ENCODE measurements at places on chromosomes 1 and 21.

GRCh38 chr21:36914244-36915013 lies 52.0 kb downstream of the HLCS start:
- DNase-seq = no peak

- DNase-seq = no peak
Observed at GRCh38 chr1:234564035-234565029, 45.6 kb downstream of the IRF2BP2 start.

- no peak for DNase-seq
Observed at GRCh38 chr1:58754073-58754613, 29.7 kb downstream of the JUN start.

GRCh38 chr1:145995148-145995881 lies 1.1 kb downstream of the TXNIP start:
- no peak for DNase-seq

DNA sequence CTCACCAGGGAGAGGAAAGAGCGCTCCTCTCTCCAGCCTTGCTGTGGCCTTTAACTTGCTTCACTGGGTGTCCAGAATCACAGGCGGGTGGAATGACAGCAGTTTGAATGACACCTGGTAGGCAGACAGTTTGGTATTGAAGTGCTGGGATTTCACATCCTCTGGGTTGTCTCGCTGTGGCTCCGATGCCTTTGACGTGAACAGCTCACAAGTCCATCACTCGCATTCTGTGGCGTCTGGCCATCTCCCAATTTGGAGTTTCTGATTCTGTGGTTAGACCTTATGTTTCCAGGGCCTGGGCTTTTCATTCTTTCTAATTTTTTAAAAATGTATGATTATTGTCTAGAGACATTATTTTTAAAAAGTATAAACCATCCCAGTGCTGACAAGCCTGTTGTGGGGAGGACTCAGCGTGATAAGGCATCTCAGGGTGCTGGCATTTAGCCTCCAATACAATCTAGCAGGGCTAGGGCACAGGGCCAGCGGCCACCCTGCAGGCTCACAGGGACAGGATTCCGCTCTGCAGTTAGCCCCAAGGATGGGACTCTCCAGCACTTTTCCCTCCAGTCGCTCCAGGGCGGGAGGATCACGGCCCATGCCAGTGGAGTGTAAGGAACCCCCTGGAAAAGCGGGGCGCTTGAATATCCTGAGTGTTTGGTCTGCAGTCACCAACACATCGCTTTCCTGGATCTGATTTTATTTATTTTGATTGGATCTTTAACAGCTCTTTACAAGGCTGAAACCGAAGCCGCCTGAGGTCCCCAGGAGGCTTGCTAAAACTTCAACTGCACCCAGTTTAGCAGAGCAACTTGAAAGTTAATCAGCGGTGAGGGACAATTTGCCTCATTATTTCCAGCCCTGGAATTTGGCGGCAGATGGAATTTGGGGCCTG lies 178.3 kb downstream of the TRABD2B start:
- DNase-seq = no peak

- no peak for DNase-seq
Observed at GRCh38 chr1:38700077-38700470, 159.5 kb downstream of the RRAGC start.

GRCh38 chr1:227895828-227896685 lies 51.7 kb downstream of the WNT9A start:
- no peak for DNase-seq

- DNase-seq = no peak
Observed at GRCh38 chr1:47780469-47780995, 216.7 kb downstream of the TRABD2B start.

- no peak for DNase-seq
Observed at GRCh38 chr1:234735916-234736315, 125.9 kb upstream of the IRF2BP2 start.

DNA sequence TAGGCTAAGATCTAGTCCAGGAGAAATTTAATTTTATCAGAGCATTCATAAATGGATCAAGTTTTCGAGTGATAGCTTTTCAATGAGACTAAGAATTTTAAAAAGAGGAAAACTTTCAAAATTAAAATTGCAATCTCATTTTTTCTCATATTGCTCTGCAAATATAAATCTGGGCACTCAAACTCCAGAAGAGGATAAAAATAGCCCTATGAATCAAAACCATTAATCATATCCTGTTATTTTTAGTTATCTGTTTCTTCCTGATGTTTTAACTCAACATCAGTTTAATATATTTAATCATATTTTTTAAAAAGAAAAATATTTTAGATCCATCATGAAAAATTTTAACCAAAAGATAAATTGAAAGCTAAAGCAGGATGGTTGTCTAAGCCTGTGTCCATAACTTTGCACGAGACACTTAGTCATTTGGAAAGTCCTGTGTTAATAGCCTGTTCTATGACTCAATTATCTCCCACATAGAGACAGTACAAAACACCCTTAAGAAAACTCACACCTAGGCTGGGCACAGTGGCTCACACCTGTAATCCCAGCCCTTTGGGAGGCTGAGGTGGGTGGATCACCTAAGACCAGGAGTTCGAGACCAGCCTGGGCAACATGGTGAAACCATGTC lies 17.1 kb upstream of the PRRC2C start:
- DNase-seq = no peak

GRCh38 chr1:159444511-159444910 lies 5.0 kb downstream of the OR10J1 start:
- DNase-seq = no peak

DNA sequence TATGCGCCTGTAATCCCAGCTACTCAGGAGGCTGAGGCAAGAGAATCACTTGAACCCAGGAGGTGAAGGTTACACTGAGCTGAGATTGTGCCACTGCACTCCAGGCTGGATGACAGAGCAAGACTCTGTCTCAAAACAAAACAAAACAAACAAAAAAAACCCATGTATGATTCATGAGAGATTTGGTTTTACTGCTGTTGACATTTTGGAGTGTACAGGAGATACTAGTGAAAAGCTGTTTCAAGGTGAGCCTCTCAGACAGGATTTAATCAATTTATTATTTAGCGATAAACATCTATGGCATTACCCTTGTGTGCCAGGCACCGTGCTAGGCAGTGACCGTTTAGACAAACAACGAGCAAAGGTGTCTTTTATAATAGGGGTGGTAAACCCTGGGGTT lies 16.5 kb downstream of the LHX4 start:
- no peak for DNase-seq

GRCh38 chr1:209607102-209607794 lies 23.7 kb downstream of the CAMK1G start:
- DNase-seq = no peak

GRCh38 chr1:223824712-223825111 lies 21.0 kb downstream of the TP53BP2 start:
- DNase-seq = no peak

DNA sequence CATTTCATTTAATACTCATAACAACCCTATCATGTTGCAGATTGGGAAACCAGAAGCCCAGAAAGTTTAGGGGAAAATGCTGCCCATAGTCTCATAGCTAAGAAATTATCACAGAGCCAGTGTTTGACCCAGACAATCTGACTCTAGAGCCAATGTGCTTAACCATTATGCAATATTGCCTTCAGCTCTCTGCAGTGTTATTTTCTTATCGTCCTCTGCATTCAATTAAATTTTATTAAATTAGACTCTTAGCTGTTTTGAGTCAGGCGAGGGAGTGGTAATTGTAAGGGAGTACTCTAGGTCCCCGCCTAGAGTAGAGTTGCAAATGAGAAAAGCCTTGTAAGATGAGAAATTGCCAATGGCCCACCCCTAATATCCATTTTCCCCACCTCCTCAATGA lies 191.1 kb downstream of the TTLL7 start:
- DNase-seq = no peak

- DNase-seq = no peak
Observed at GRCh38 chr1:206892351-206892984, 4.8 kb upstream of the IL24 start.

DNA sequence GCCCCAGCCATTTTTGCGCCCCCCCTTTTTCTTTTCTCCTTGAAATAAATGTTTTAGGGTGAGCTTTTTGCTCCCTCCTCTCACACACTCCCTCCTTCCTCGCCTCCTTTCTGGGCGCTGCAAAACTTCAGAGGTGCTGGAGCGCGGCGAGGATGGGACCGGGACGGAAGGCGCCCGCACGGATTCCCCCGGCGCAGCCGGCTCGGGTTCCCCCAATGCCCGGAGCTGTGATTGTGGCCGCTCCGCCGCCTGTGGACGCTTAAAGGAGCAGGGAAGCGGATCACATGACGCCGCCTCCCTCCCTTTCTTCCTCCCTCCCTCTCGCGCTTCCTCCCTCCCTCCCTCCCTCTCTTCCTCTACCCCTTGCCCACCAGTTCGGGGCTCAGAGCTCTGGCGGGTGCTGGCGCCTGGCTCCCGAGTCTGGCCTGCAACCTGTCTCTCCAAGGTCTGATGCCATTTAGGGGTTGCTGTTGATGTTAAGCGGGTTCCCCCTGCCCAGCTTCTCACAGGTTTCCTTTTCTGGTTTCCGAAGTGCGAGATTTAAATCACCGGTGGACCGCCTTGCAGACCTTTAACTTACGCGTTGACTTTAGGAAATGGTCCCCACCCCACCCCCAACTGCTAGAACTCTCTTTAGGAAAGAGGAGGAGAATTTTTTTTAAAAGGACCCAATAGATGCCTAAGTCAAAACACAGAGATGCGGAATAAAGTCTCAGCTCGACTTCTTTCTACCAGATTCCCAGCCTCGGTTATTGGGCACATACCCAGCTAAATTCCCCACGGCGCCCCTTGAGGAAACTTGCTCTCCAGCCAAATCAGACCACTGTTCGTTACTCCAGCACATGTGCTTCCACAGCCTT lies at the start of gene WLS:
Gene WLS (minus strand): TSS at position 235 of the 860 bp plus-strand sequence. CDS start 224 bp downstream, at position 11.
- peak; percentile 59 for DNase-seq

DNA sequence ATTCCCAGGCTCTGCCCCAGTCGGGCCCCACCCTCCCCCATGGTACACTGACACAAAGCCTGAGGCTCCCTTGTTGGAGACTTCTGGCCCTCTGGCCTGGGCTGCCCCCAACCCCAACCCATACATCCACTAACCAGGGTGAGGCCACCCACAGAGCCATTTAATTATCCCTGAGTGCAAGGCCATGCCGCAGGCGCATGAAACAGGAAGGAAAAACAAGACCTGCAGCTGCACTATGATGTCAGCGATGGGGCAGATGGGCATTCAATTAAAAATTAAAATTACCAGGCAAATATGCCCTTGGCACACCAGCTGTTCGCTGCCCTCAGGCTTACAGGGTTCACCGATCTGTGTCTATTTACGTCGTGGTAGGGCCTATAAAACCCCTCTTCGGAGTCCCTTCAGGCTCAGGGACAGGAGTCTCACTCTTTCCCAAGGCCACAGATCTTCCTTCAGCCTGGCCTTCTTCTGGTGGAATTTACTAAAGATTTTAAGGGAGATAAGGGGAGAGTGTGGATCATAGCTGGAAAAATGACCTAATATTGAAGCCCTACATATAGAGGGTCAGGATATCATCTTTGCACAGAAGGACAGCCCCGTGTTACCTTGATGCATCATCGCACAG lies 29.6 kb upstream of the RGS16 start:
- DNase-seq = peak; percentile 73

DNA sequence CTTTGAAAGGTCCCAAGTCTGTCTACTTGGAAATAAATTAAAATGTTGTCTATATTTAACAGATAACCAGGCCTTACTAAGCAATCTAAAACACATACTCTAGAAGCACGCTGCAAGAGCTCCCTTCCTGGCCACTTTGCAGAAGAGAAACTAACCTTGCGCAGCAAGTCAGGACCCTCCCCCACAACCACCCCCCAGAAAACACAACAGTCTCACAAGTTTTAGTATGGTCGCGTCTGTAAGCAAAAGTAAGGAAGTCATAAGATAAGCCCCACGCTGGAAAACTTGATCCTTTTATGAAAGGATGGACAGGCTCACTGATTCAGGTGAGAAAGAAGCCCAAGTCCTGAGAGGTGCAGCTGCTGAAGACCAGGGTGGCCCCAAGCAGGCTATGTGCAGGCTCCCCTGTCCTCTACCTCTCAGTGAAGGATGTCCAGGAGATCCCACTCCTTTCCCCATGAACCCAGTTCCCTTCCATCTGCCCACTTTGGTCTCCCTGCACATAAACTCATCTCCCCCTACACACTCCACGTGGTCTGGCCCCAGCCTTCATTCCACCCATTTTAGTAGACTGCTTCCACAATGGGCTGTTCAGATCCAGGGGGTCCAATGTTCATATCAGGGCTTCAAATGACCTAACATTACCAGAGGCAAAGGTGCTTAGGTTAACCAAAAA lies 23.8 kb downstream of the HIVEP3 start:
- DNase-seq = no peak

GRCh38 chr1:40399984-40400704 lies 26.6 kb downstream of the SMAP2 start:
- DNase-seq = no peak

- no peak for DNase-seq
Observed at GRCh38 chr1:41656068-41656467, 171.6 kb upstream of the EDN2 start.

- DNase-seq = no peak
Observed at GRCh38 chr1:111837393-111837792, 81.7 kb downstream of the DDX20 start.

- no peak for DNase-seq
Observed at GRCh38 chr1:151988405-151988923, 5.2 kb downstream of the S100A10 start.

DNA sequence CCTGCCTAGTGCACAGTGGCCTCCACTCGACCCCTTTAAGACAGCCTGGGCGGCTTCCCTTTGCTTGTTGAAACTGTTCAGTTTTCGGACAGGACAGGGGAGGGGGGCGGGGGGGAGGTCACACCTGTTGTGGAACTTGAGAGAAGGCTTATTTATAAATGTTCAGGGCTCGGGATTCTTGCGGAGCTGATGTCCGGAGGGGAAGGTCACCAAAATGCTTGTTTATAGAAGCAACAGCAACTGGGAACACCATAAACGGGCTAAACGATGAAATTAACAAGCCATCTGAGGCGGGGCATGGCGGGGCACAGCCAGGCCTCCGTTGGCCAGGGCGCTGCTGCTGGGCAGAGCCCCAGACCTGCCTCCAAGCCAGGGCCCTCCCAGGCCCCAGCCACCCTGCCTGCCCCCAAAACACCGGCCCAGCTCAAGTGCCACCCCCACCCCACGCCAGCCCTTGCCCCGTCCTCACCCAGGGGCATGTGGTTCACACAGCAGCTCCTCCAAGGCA lies 59.8 kb upstream of the CASZ1 start:
- no peak for DNase-seq

DNA sequence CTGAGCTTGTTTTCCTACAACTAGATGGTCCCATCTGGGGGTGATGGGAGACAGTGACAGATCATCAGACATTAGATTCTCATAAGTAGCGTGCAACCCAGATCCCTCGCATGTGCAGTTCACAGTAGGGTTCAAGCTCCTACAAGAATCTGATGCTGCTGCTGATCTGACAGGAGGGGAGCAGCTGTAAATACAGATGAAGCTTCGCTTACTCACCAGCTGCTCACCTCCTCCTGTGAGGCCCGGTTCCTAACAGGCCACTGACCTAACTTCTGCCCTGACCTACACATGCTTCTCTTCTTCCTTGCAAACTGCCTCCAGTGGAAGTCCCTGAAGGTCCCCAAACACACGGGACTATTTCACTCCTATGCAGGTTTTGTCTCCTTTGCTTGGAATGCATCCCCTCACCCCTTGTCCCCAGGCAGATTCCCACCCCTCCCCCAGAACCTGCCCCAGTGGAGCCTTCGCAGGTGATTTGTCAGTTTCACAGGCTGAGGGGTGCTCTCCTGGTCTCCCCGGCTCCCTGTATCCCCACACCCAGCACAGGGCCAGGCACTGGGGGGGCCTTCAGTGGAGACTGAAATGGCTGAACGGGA lies 5.7 kb upstream of the ZBTB48 start:
- DNase-seq = no peak
